ENCODE measurements at places on chromosomes 3 and 15. TPM values are rescaled to one million over a fixed set of nuclear protein-coding genes. Genes with fewer than 3 reads are reported as not detected.

GRCh38 chr3:179852142-179852905 is 184.4 kb downstream of the PEX5L start:
- no peak for DNase-seq

- DNase-seq: no peak
These were observed 9.8 kb upstream of the TMEM40 start for GRCh38 chr3:12768579-12769527.

DNA sequence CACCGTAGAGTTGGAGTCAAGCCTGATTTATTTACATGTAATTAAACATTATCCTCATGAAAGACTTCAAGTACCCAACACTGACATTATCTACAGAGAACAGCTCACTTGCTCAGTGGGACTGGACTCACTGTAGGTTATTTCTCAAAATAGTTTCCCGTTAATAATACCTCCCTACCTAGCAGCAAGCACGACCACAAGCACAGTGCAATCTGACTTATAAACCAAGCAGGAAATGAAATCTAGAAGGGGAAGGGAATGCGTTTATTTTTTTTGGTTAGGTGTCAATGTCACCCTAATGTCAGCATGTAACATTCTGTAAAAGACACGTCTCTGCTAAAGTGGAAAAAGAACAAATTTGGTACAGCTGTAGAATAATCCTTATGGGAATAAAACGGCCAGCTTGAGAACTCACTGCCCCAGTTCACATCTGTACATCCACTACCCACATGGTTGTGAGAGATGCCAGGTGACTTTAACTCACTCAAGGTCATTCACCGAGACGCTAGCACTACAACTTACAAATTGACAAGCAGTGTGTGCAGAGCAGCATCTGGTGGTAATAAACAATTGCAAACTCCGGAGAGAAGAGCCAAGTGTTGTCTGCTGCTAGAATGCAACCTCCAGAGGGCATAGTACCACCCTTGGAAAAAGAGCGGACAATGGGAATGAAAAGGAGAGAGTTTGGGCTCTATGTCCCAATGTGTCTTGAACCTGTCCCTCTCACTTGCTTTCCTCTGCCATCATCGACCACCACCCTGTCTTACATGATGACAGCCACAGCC is 242.5 kb downstream of the CADPS start:
- no peak for DNase-seq

GRCh38 chr3:42710323-42711021 is 7.9 kb upstream of the HHATL start:
- DNase-seq: no peak

DNA sequence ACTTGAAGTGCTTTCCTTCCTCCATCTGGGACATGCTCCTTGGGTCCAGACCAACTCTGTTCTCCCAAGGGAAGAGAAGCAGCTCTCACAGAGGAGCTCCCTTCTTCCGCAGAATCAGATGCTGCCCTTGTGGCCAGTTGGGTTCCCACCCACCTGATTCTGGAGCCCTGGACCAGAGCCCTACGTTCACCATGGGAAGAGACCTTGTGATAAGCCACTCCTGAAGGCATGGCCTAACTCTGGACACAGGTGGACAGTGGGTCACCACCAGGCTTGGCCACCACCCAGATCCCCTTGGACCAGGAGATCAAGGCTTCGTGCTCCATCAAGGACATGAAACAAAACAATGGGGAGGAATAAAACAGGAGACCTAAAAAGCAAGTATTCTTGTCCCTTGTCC is 172.2 kb downstream of the RPLP1 start:
- DNase-seq: no peak

DNA sequence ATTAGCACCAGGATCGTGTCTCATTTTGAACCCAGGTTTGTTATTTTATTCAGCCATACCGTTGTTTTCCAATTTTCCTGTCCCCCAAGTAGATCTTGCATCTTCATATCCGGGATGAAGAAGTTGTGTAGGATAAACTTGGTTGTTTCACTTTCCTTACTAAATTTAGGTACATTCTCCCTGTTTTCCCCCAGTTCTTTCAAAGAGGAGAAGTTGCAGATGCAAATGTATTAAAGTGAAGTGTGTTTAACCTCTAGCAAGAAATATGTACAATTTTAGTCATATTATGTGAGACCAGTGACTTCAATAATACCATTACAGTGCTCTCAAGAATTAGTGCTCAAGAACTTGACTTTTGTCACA is 1.3 kb downstream of the ATXN7 start:
- no peak for DNase-seq

GRCh38 chr3:194093842-194094241 is 42.1 kb upstream of the HES1 start:
- no peak for DNase-seq

DNA sequence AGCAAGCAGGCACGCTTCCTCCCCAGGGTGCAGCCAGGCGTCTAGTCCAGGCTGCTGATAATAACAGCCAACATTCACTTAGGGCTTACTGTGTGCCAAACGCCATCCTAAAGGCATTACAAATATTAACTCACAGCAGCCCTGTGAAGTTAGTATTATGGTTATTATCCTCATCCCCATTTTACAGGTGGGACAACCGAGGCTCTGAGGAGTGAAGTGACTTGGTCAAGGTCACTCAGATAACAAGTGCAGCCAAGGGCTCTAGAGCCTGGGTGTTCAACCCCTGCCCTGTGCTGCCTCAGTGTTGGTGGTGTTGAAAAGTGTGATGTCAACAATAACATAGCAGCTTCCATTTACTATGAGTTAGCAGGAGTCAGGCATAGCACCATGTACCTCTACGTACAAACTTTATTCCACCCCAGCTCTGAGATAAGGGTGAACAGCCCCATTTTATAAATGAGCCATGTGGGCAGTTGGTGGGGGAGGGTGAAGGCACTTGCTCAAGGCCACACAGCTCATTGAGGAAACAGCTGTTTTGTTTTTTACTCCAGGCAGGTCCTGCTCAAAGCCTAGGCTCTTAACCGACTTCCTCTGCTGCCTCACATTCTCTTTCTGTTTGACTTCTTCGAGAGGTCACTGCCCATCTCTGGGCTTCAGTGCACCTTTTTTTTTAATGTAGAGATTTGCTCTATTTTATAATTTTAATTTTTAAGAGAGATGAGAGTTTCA is 24.0 kb upstream of the TRH start:
- no peak for DNase-seq

DNA sequence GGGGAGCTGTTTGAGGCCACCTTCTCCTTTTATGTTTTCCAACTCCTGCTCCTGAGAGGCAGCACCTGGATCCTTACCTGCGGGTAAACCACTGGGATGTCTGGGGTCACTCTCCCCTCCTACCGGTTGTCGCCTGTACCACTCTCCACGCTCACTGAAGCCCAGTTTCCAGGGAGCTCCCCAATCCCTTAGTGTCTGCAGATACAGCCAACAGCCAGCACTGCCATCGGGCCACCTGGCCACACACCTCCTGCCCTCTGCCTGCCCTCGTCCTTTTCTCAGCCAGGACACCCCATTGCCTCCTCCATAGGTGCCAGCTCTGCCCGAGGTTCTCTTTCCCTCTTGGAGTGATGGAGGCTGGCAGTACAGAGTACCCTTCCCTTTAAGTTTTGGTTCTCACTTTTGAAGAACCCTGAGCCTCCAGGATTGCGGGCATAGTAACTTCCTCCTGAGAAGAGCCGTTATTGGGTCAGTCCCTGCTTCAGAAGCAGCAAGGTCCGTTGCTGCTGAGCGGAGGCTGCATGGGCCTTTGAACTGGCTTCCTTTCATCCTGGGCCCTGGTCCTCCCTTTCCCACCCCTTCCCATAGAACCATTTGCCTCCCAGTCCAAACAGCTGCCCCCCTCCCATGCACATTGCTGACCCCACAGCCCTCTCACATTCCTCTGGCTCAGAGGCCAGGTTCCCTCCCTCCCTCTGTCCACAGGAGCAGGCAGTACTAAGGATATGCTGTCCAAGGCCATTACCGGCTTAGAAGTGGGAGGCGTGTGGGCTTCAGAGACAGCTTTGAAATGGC is 30.9 kb downstream of the ARNT2 start:
- no peak for DNase-seq

DNA sequence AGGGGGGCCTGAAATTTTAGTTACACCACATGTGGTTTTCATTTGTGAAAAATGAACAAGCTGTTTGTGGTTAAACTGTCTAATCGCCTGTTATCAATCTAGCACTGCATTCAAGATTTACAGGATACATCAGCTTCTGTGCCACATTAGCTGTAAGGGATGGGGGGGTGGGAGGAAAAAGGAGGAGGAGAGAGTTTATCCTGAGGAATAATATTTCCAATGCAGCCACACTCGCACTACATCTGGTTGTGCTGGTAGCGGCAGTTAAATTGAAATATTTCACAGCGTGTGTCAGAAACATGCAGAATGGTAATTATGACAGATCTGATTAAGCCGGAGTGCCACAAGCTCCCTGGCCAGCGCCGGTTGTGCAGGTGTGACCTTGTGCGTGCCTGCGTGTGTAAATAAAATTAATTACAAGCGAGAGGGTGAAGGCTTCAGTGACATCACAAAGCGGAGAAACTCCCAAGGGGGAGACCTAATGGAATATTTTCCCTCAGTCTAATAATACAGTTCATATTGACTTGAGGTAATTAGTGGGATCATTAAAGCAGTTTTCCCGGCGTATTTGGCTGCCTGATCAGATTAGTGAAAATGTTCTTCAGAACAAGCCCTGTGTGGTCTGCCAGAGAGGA is 55.5 kb downstream of the SATB1 start:
- DNase-seq: no peak

DNA sequence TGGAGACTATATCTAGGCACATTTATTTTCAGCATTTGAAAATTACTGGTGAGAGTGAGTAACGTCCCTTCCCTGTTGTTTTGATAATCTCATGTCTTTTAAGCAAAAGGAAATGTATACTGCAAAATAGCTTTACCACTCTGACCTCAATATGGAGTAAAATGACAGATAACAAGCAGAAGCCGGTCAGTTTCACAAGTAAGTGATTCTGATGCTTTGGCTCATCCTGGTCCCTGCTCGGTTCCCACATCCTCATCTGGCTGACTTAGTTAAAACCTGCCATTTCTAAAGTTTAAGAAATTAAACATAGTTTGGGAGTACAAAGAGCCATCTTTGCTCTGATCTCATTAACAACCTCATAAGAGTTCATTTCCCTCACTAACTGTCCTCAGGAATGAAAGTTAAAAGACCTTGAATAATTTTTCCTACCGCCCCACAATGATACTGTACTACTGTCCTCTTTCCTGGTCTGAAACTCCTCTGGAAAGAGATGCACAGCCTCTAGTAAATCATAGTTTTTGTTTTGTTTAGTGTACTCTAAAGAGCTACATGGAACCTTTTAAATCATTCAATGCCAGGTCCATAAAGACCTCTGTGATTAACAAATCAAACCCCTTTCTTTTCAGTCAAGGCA is 72.3 kb upstream of the ICE2 start:
- no peak for DNase-seq

The SLC15A2 gene
- polyA plus RNA-seq: 16.6 TPM

The CCDC80 gene
- polyA plus RNA-seq: 121 TPM

- no peak for DNase-seq
These were observed 542 bp upstream of the UBAP1L start for GRCh38 chr15:65115542-65115941.

The AGBL1 gene
- polyA plus RNA-seq: 0.11 TPM
